Foreskin keratinocyte (primary cell): ENCODE measurements at places on chromosomes 7 and 10. TPM values are rescaled to one million over a fixed set of nuclear protein-coding genes. Genes with fewer than 3 reads are reported as not detected.

Gene RBP3
- not detected in 2 replicates for polyA plus RNA-seq

Gene CALHM3
- polyA plus RNA-seq: not detected in 2 replicates

Gene SOSTDC1
- polyA plus RNA-seq: 0.03 and 0.10 TPM in 2 replicates

Gene HELLS
- 18.1 and 24.4 TPM in 2 replicates for polyA plus RNA-seq

Gene RPEL1
- polyA plus RNA-seq: not detected in 2 replicates

Gene GPR15LG
- polyA plus RNA-seq: not detected in 2 replicates

Gene SLC13A1
- polyA plus RNA-seq: not detected in 2 replicates

Gene CUTC
- 19.9 and 20.4 TPM in 2 replicates for polyA plus RNA-seq

Gene LRRD1
- not detected in 2 replicates for polyA plus RNA-seq

Gene HOXA1
- polyA plus RNA-seq: 6.3 and 8.2 TPM in 2 replicates

Gene ANXA8L1
- polyA plus RNA-seq: 156 and 267 TPM in 2 replicates

Gene CACUL1
- polyA plus RNA-seq: 6.9 and 7.2 TPM in 2 replicates

Gene MYPN
- 0.01 TPM in 1 of 2 replicates, not detected in the other for polyA plus RNA-seq

Gene SIRT1
- 2.3 and 3.4 TPM in 2 replicates for polyA plus RNA-seq

DNA sequence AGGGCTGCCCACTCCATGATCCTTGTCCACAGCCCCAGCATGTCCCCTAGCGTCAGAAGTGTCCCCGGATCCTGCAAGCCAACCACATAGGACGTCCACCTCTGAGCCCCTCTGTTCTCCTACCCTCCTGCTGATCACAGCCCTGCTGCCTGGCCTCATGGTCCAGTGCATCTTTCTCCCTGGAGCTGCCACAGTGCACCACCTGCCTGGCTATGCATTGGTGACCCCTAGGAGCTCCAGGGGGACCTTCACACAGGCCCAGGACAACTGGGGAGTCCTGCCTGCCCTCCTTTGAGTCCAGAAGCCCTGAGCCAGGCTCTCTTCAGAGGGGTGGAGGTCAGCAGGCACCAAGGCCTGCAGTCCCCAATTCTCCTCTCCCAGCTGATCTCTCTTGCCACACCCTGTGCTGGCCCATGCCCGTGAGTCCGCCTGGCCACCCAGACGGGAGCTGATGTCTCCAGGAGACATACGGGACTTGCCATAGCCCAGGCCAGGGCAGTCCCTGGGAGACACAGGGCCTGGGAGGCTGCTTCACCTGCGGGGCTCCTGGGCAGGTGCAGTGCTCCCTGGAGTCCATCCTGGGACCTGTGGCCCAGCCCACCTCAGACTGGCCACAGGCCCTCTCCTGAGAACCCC is 77.4 kb upstream of the RET start:
- no peak for DNase-seq

GRCh38 chr10:78808286-78808685 is 260.5 kb upstream of the ZMIZ1 start:
- no peak for DNase-seq

DNA sequence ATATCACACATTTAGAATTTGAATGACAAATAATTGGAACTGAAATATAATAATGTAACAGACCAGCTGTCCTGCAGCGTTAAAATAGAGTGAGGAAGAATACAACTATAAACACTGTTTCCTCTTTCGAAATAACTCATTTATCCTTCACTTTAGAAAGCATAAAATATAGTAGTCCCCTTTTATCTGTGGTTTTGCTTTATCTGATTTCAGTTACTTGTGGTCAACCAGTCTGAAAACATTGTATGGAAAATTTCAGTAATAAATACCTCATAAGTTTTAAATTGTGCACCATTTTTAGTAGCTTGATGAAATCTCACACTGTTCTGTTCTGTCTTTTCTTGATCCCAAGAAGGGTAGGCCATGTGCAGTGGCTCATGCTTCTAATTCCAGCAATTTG is 31.7 kb downstream of the POLR1F start:
- no peak for DNase-seq

DNA sequence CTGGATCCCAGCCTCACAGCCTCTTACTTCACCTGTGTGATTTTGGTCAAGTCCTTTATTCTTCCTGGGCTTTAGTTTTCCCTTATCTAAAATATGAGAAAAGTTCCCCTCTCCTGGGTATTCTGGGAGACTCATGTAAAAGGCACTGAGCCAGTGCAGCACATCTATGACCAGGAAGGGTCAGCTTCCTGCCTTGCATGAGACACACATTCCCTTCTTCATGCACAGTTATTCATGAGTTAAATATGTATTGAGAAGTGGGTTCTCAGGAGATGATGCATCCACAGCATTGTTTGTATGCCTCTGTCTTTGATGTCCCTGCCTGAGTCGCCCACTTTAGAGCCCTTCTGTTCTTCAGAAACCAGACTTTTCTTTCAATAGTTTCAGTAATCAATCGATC is 33.3 kb downstream of the EGFR start:
- peak; percentile 85 for DNase-seq

DNA sequence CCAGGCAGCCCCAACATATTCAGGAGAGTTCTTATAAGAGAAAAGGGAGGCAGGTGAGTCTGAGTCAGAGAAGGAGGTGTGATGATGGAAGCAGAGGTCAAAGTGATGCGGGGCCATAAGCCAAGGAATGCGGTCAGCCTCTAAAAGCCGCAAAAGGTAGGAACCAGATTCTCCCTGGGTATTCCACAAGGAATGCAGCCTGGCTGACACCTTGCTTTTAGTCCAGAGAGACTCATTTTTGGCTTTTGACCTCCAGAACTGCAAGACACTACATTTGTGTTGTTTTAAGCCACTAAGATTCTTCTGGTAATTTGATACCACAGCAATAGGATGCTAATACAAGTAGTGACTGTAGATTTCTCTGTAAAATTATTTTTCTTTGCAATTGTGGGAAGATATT is 151.5 kb upstream of the EEPD1 start:
- DNase-seq: no peak

- DNase-seq: no peak
Observed at GRCh38 chr7:35257251-35258124, 3.6 kb upstream of the TBX20 start.

DNA sequence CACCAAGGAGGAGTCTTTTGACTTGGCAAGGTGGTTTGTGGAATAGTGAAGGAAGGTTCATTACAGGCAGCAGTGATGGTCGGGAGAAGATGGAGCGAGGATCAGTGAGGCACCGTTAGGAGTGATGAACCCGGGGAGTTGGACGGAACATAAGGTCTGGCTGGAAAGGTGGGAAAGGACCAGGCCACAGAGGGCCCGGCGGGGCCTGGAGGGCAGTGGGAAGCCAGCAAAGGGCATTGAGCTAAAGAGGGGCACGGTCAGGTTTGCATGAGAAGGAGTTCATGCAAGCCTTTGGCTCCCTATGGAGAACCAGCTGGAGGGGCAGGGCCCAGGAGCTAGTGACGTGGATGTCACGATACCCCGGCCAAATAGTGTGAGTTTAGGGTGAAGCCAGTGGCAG is 46.2 kb upstream of the RABGEF1 start:
- DNase-seq: no peak

- no peak for DNase-seq
Observed at GRCh38 chr7:17054836-17055235, 173.1 kb upstream of the AGR3 start.

GRCh38 chr7:139854124-139854511 is 25.1 kb downstream of the TBXAS1 start:
- peak; percentile 23 for DNase-seq

GRCh38 chr10:71916827-71917226 is 47.4 kb upstream of the CHST3 start:
- no peak for DNase-seq

DNA sequence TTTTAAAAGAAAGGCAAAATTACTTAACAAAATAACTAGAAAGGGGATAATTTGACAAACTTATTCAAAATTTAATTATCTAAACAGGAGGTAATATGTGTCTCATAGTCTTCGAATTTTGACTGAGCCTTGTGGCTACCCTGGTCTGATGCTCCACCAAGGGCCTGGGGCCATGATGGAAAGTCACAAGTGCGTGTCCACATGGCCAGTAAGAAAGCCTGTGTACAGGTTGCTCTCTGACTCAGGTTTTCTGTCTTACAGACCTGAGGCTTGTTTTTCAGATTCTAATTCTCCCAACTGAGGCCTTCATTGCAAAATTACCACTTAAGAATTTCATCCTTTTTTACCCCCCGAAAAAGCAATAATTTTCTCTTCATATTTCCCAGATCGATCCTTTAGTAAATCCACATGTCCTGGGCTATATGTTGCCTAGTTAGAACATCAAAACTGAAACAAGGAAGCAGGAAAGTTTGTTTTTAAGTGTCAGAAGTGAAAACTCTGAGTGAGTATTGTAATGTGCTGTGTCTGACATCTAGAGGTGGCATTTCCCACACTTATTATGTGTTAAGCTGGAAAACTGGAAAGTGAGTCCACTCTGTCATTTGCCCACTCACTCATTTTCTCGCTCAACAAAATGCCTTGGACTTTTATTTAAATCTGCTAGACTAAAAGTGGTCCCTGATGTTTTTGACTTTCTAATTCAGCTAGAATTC is 10.0 kb downstream of the CYP3A43 start:
- DNase-seq: no peak

GRCh38 chr7:94223375-94224084 is 171.2 kb upstream of the COL1A2 start:
- peak; percentile 67 for DNase-seq

GRCh38 chr10:79004311-79004710 is 64.5 kb upstream of the ZMIZ1 start:
- no peak for DNase-seq

DNA sequence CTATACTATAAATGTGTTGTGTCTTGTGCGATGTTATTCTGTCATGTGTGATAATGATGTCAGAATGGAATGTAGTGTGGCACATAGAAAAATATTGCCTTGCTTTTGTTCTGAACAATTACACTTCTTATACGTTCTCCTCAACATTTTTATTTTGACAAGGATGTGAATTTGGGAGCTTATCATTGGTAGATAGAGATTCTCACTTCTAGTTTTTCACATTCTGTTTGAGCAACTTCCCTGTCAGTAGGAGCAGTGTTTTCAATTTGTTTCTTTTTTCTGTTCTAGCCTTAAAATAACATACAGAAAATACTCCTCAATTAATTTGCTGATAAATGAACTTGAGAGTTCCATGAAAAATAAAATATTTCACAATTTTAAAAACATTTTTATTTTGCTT is 17.6 kb downstream of the SUN3 start:
- no peak for DNase-seq

- DNase-seq: peak; percentile 94
Observed at GRCh38 chr10:73358331-73359279, at the start of gene CFAP70. TSS of gene CFAP70 (minus strand) at chr10:73358864. CDS start at chr10:73354796, 4,068 bp downstream.

DNA sequence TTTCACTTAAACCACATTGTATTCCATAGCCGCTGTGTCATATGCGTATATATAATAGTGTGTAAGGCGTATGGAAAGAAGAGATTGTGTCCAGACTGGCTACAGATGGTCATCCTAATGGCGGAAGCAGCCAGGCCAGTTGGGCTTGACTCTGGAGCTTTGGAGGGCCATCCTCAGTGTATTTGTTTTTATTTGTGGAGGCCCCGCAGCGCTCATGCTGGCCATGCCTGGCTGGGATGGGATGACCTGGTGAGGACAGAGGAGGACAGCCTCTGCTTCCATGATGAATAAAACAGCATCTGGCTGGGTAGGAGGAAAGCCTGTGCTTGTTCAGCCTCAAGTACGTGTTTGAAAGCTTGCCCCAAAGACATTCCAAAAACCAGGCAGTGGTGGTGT is 220.3 kb downstream of the EBF3 start:
- no peak for DNase-seq

GRCh38 chr10:52447931-52448353 is 133.9 kb downstream of the DKK1 start:
- DNase-seq: peak; percentile 61

- DNase-seq: peak; percentile 44
Observed at GRCh38 chr10:45353186-45353585, 20.8 kb upstream of the ALOX5 start.

DNA sequence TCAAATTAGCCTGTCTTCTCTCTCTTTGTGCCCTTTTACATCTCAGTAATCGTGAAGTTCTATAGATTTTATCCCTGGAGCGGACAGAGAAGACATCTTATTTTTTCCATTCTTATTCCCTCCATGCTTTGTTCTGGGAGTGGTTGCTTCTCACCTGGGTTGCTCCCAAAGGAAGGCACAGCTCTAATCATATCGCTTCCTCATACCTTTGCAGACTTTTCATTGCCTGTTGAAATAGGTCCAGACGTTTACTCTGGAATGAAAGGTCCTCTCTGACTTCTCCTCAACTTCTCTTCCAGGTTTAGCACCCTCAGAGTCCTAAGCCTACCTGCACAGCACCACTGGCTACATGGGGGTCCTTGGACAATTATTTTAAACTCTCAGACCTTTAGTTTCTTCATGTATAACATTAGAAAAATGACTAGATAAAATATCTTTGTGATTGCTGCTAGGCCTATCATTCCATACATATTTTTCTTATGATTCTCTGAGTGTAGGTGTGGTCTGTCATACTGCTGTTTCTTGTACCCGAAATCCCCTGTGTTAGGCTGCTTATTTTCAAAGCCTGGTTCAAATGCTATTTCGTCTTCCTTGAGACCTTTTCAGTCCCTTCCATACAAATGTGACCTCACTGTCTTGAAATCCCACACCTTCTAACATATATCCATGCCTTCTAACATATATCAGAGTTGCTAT is 418.1 kb downstream of the GFRA1 start:
- DNase-seq: peak; percentile 75

GRCh38 chr10:44233561-44234482 is 151.1 kb downstream of the CXCL12 start:
- DNase-seq: no peak

DNA sequence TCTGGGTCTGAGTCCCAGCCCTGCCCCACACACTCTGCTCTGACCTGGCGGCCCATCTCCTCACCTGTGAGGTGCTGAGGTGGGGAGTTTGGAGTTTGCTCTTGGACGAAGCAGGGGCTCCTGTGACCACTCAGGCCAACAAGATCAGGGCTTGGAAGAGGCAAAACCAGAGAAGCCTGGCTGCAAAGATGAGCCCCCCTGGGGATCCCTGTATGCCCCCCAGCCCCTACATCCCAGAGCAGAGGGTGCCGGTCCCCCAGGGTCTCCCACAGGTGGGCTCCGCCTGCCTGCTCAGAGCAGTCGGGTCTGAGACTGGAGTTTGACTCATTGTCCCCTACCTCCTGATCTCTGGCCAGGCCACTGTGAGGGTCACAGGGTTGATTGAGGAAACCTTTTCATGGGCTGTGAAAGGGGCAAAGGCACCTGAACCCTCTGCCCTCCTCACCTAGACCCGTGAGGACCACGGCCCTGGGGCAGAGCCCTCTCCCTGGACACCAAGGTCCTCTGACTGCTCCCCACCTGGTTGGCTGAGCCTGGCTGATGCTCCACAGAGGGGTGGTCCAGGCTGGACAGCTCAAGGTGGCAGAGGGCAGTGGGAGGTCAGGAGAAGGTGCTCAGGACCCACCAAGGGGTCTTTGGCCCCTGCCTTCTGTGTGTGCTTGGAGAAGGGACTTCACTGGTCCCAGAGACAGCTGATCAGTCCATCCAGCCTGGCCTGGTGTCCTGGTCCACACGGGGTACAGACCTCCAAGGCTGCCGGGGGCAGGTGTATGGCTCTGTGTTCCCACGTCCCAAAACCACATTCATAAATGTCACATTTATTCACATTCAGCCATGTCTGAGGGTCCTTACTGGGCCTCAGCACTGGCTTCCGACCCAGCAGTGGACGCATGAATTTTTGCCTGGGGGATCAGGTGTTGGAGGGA is 9.1 kb upstream of the SCART1 start:
- no peak for DNase-seq

GRCh38 chr10:3681642-3682554 is 103.1 kb downstream of the KLF6 start:
- no peak for DNase-seq

GRCh38 chr7:74093671-74094223 is 10.1 kb downstream of the LIMK1 start:
- DNase-seq: no peak

GRCh38 chr10:122253605-122254004 is 17.5 kb upstream of the BTBD16 start:
- no peak for DNase-seq

- no peak for DNase-seq
Observed at GRCh38 chr7:157125376-157126223, 13.1 kb upstream of the UBE3C start.

GRCh38 chr7:107889992-107890391 is 991 bp upstream of the DLD start:
- no peak for DNase-seq
